ENCODE measurements at places on chromosomes 5 and 9. TPM values are rescaled to one million over a fixed set of nuclear protein-coding genes. Genes with fewer than 3 reads are reported as not detected.

The TLE4 gene
- 39.7 TPM for total RNA-seq

The TIGD6 gene
- total RNA-seq = 4.0 TPM

The ADAMTS19 gene
- 0.17 TPM for total RNA-seq

The GPR150 gene
- total RNA-seq = not detected

The GSN gene
- total RNA-seq = 75.8 TPM

GRCh38 chr9:115665519-115665918, 488.1 kb upstream of the PAPPA start:
- DNase-seq = no peak

DNA sequence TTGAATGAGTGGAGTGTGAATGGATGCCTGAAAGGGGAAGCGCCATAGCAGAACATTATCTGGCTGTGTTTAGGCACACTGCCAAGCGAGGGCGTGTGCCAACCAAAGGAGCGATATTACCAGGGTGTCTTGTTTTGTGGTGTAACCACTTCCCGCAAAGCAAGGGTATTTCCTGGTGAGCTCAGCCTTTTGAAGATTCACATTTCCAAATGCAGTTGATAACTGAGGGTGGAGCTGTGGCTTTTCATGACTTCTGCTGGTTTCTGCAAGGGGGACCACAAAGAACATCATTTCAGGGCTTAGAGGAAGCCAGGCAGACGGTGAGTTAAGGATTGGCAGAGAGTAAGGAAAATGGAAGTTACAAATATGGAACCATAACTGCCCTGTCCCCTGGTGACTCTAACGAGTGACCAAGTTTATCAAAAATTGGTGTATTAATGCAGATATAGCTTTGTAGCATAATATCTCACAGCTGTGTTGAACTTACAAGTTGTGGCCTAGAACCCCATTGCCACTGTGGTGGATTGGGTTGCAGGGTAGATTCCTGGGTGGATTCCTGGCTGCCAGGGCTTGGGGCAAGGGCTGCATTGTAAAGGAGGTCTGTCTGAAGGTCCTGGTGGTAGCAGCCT, 71.4 kb downstream of the RALGPS1 start:
- DNase-seq = peak; percentile 98

DNA sequence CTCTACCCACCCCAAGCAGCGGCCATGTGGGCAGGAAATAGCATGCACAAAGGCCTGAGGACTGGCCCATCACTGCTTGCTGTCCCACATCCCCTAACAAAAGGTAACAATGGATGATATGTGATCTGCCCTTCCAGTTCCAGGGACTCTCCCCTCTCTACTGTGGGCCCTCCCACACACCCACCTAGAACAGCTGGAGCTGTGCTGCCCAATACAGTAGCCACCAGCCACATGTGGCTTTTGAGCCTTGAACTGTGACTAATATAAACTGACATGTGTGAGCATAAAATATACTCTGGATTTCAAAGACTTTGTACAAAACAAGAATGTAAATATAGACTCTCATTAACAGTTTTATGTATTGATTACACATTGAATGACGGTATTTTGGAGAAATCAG, 78.1 kb downstream of the C5orf15 start:
- DNase-seq = no peak

DNA sequence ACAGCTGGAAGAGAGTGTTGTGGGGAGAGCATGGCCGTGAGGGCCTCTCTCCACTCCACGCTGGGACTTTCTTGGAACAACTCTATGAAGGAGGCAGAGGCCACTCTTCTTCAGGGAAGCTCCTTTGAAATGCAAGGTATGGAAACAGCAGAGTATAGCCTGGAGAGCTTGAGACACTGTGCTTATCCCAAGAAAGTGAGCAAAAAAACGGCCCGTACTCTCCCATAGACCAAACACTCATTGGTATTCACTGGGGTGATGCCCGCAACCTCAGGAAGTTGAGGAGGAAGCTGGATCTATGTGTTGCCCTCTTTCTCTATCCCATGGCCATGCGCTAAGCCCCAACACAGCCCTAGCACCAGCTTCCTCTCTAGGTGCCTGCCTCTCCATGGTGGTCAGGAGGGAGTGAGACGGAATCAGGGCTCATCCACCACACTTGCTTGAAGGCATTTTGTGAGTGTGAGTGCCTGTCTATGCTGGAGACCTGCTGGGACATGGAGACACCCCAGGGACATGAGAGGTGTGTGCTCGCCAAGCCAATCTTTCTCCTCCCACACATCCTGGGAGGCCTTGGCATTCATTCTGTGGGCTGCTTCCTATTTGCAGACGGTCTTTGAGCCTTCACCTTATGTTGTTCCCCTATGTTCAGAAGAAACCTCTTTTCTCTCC, 616.6 kb downstream of the IRX1 start:
- DNase-seq = no peak

DNA sequence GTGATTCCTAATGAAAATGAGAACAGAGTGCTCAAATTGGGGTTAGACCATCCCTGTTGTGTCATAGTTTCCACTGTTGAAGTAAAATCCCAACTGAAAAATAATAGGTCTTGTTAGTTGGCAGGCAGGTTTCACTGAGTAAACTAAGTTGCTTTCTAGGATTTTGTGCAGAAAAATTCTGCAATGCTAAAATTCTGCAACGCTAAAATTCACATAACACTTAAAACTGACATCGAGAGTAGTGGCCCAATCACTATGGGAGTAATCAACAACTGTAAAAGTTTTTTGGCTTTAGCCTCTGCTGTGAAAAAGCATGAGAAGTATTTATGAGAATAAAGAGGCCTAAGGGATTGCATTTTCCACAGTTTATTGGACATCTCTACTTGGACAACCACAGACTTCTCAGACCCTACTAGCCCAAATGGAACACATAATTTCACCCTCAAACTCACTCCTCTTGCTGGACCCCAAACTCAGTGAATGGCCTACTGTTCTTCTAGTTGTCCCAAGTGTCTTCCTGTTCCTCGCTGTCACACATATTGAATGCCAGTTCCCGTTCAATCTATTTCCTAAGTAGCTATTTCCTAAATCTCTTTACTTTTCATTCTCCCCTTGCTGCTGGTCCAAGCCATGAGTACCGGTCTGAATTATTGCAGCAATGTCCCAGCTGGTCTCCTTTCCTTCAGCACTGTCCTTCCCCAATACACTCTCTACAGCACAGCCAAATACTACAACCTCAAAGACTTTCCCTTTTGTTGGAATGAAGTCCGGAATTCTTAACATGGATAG, 355.4 kb downstream of the PDE4D start:
- DNase-seq = no peak

DNA sequence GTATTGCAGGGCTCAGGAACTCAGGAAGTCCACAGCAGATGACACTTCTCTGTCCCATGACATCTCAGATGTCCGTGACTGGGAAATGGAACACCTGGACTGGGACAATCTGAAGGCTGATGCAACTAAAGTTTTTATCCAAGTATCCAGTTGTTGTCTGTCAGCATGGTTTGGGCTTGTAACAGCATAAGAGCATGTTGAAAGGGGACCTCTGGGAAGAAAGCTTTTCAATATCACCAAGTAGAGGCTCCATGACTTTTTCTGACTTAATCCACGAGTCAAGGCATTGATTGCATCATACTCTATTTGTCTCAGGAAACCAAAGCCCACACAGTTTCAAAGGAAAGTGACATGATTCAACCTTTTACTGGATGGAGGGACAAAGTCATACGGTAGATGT, 807.7 kb downstream of the MTRR start:
- DNase-seq = peak; percentile 42

GRCh38 chr5:102596951-102597350, 98.2 kb upstream of the SLCO6A1 start:
- no peak for DNase-seq

DNA sequence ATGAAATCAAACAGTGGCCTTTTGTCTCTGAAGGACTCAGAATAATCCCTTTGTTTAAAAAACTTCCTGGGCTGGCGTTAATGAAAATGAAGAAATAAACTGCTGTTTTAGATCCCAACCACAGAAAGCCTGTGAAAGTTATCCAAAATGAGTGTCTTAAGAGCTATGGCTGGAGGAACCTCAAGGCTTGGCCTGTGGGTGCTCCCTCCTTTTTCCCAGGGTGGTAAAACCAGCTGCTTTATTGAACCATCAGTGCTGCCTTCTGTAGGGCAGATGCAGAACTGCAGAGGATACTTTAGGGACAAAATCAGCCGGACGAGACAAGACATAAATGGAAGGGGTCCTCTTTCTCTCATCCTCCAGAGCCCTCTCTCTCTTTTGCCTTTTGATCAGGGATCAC, 100.9 kb downstream of the SMARCA2 start:
- no peak for DNase-seq

DNA sequence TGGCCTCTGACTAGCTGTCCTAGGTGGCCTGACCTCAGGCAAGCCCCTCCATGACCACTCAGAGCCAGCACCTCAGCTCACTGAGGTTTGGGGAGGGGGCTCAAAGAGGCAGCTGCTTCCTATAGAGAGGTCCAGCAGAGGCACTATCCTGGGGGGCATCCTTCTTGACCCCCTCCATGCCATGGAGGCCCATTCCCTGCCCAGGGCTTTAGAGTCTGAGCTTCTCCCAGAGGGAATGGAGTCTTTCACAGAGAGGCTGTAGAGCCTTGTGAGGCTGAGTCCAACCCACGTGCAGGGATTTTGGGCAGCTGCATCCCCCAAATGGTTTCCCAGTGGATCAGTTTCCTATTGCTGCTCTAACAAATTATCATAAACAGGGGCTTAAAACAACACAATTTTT, 16.9 kb downstream of the IRF1 start:
- DNase-seq = no peak

DNA sequence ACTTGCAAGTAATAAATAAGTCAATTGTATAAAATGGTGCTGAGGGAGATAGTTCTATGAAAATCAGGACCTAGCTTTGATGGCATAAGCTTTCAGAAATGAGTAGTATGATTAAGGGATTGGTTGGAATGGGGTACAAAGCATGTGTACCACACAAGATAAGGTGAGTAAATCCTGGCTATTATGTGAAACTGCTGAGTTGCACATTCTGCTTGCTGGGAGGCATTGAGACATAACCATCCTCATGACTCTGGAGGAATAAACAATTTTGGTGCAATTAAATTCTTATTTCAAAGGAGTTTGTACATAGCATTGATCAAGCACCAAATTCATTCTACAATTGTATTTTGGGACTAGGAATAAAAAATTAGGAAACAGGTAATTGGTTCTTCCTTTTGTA, 755.2 kb upstream of the ACO1 start:
- no peak for DNase-seq

- no peak for DNase-seq
These were observed 86.3 kb upstream of the SPRY4 start for GRCh38 chr5:142411103-142411502.

DNA sequence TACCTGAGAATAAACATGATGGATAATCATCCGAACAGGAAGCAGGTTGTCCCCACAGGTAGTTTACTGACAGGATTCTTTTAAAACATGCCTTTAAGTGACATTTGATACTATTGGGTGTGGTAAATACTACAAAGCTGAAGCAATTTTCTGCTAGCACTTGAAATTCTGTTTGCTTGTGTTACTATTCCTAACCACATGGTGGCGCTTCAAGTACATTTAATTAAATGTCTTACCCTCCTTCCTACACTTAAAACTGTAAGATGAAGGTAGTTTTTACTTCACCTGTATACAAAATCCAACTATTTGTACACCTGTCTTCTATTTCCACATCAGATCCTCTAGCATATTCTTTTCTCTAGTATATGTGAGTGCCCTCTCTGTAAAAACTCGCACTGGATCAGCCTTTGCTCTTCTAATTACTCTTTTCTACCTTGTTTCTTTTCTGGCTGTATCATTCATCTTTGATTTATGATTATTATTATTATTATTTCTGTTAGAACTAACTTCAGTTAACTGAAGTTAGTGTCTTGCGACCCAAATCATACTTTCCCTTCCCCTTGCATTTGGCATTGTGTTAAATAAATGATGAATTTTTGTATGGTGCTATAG, 18.4 kb downstream of the SLC25A46 start:
- DNase-seq = peak; percentile 34

DNA sequence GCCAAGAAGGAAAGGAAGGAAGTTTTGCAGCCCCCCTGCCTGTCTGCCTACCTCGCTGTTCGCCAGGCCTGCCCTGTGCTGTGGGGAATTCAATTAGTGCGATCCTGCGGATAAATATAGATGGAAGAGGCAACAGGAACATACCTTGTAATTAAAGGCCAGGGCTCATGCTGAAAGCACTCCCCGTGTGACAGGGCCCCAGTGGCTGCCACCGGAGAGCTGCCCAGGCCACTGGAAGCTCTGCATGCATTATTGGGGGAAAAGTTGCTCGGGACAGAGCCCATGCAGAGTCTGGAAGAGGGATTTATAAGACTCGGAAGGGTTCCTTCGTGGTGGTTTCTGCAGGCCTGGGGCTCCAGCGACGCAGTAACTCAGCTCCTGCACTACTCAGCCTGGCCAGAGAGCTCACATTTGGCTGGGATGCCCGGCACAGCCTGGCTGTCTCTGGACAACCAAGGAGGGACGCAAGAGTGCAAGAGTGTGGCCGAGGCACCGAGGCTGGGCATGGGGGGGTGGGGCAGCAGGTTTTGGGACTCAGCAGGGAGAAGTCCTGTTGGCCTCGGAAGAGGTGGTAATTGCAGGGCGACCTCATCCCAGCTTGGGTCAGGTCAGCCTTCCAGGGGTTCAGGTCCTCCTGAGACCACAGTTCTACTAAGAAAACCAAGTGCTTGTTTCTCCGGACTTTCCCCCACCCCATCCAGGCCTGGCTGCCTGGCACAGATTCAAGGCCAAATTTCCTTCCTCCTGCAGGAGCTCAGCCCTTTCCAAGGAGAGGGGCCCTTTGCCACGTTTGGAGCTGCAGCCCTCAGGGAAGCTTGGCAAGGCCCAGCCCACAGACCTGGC, 68.1 kb upstream of the GGTA1 start:
- DNase-seq = no peak

GRCh38 chr5:74786851-74787250, 19.8 kb downstream of the NSA2 start:
- no peak for DNase-seq

DNA sequence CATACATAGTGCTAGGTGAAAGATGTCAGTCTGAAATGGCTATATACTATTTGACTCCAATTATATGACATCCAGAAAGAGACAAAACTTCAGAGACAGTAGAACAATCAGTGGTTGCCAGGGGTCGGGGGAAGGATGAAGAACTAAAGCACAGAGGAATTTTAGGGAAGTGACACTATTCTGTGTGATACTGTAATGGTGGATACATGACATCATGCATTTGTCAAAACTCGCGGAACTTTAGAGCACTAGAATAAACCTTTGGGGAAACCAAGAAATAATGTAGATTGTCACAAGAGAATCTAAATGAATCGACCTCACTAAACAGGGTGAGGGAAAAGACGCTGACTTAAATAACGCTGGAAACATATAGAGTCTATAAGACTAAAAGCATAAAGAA, 107.0 kb upstream of the RETREG1 start:
- DNase-seq = no peak

- DNase-seq = no peak
These were observed 120.7 kb upstream of the GRHPR start for GRCh38 chr9:37301854-37302172.

GRCh38 chr9:111016426-111017045, 21.7 kb downstream of the LPAR1 start:
- DNase-seq = no peak

GRCh38 chr9:19208653-19209052, 21.8 kb upstream of the DENND4C start:
- DNase-seq = no peak

GRCh38 chr5:170161069-170161468, 55.4 kb downstream of the FOXI1 start:
- no peak for DNase-seq

GRCh38 chr5:3656803-3657202, 61.2 kb downstream of the IRX1 start:
- no peak for DNase-seq
